ENCODE measurements at places on chromosomes 6 and 20. TPM values are rescaled to one million over a fixed set of nuclear protein-coding genes. Genes with fewer than 3 reads are reported as not detected.

Gene RHAG
- total RNA-seq: not detected

Gene CDSN
- total RNA-seq: 0.16 TPM

Gene VGLL2
- not detected for total RNA-seq

Gene SEL1L2
- not detected for total RNA-seq

Gene PEX7
- total RNA-seq: 6.0 TPM

Gene HS3ST5
- not detected for total RNA-seq

Gene SMOC2
- total RNA-seq: not detected

Gene UBE3D
- total RNA-seq: 5.5 TPM

Gene HTR1B
- not detected for total RNA-seq

Gene NRN1
- total RNA-seq: not detected

Gene BHLHE23
- not detected for total RNA-seq

Gene CPNE1
- total RNA-seq: 161 TPM

Gene SGK2
- 0.33 TPM for total RNA-seq

Gene NKAPL
- total RNA-seq: not detected

Gene PHACTR3
- 4.5 TPM for total RNA-seq

Gene TSHZ2
- 1.6 TPM for total RNA-seq

Gene KIZ
- total RNA-seq: 47.2 TPM

Gene C6orf163
- total RNA-seq: 2.6 TPM

Gene CSTF1
- total RNA-seq: 30.1 TPM

Gene HAO1
- total RNA-seq: not detected

Gene ADGRG6
- total RNA-seq: 28.8 TPM

Gene HLA-G
- total RNA-seq: not detected

Gene BMP6
- total RNA-seq: 0.56 TPM

Gene ME1
- 16.7 TPM for total RNA-seq

Gene CCN6
- total RNA-seq: not detected

Gene TPD52L2
- 175 TPM for total RNA-seq

Gene SDCBP2
- total RNA-seq: 11.8 TPM

Gene KHDRBS2
- total RNA-seq: not detected

Gene SRMS
- total RNA-seq: 1.4 TPM
